Stimulated activated CD4-positive, alpha-beta T cell treated with anti-CD3 and anti-CD28 coated beads, Interleukin-4, amount 100 ng/mL, for 24 hours (primary cell): ENCODE measurements at places on chromosomes 1 and 21.

- no peak for DNase-seq
Measured at GRCh38 chr1:3293563-3294080, 160.8 kb upstream of the ARHGEF16 start.

DNA sequence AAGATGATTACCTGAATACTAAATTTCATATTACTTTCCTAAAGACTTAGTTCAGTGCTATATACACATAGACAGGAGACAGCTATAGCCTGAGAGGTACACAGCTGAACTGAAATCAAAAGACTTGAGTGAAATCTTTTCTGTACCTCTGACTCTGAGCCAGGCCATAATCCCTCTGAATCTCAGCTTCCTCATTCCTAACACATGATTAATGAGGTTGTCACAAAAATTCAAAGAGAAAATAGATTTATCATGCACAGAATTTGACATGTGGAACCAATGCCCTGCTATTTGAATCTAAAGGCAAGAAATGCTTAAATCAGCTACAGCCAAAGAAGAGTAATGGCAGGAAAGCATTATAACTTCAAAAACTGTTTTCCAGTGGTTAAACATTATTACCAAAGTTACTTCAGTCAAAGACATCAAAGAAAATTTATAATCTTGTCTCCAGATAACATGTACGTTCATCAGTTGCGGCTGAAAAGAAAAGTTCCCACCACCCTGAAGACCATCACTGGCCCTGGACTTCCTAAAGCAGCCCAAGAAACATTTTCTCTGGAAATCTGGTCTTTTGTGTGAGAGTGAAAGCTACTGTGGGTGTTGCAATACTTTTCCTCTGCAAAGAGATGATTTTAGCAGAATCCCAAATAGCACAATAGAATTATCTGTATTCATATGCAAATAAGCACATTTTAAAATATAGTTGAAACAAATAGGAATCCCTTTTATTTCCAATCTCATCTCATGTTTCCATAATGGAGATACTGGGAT lies 13.8 kb upstream of the ATP1A1 start:
- no peak for DNase-seq

- no peak for DNase-seq
Measured at GRCh38 chr1:76820028-76820427, 47.3 kb upstream of the ST6GALNAC5 start.

GRCh38 chr1:105122041-105122440 lies 1372.3 kb downstream of the AMY1C start:
- no peak for DNase-seq

GRCh38 chr1:170657275-170657853 lies 6.6 kb upstream of the PRRX1 start:
- no peak for DNase-seq

DNA sequence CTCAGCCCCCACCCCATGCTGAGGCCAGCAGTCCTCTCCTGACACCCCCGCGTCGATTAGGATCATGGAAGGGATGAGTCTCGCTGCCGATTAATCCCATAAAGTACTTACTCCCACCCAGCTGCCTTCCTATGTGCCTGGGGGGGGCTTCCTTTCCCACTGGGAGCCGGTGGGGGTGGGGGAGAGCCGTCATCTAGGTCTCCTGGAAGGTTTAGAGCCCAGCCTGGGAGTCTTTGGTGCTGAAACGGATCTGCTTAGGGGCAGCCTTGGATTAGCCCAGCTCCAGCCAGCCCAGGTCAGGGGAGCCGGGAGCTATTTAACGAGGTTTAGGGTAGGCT lies 9.8 kb downstream of the SAMD11 start:
- DNase-seq = no peak

GRCh38 chr1:40352126-40352525 lies 21.4 kb upstream of the SMAP2 start:
- no peak for DNase-seq

DNA sequence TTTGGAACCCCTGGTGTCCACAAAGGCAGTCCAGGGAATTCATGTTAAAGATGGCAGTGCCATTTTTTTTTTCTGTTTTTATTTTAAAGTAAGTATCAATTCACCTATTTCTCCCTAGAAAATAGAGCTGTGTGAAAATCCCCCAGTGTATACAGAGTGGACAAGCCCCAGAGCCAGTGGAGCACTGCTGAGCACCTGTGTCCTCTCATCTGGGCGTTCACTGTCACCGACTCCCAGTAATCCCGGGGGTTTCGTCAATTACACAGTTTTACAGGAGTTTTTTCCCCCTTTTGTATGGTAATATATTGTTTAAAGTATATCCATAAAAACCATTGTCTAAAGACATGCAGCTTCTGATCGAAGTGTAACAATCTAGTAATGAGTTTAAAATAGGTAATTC lies 175.8 kb downstream of the SDCCAG8 start:
- DNase-seq = no peak

- DNase-seq = no peak
Measured at GRCh38 chr1:156065871-156066270, 4.9 kb downstream of the RAB25 start.

DNA sequence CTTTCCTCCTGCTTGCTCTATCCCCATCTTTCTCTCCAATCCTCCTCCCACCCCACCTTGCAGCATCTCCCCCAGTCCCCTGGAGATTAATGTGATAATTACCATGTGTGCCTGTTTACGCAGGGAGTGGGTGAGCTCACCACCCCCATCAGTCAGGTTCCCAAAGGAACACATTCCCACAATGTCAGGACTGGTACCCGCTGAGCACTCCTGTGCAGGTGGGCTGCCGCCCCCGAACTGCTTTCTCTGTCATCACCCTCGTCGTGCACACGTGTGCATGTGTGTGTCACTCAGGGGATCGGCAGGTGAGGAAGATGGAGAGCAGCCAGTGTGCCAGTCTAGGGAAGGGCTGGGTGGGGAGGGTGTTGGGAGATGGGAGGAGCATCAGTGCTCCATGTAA lies 163.4 kb downstream of the CACNA1E start:
- no peak for DNase-seq

DNA sequence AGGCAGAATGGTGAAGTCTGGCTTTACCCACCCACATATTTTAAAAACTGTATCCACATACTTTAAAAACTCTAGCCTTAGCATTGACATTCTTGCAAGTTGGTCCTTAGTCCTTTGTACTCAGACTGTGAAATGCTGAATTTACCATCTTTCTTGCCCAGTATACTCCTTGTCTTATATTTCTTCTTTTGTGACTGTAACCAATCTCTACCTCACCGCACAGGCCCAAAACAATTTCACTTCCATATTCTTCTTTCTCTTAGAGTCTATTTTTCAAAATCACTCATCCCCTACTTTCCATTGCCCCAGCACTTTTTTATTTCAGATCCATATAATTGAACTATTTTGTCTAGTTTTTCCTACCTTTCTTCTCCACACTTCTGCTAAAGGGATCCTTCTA lies 892.4 kb upstream of the B3GALT2 start:
- DNase-seq = no peak

DNA sequence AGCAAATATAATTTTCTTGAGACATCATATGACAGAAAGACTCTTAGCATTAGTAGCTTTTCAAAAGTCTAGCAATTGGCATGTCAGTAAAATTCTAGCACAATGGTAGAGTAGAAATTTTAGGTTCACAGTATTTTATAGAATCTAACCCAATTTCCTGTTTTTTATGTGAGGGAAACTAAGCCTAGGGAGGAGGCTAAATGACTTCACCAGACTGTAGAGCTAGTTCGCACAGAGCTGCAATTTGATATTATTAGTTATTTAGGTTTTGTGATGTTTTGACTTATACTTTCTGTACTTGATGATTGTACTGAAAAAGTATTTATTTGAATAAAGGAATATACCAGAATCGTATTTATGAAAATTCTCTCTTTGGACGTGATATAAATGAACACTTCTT lies 68.5 kb downstream of the CACHD1 start:
- DNase-seq = no peak
